NCI-H2227 treated with DMSO at 0.1 percent for 48 hours (cell line): ENCODE measurements at places on chromosomes 4 and X.
A peak's percentile ranks its signal among the peaks of the same experiment; 100 is the strongest.

GRCh38 chr4:5824635-5825034, 68.3 kb downstream of the CRMP1 start:
- DNase-seq, result peak; percentile 5

- DNase-seq, result no peak
These were observed 393.4 kb downstream of the PABPC4L start for GRCh38 chr4:133808151-133808550.

DNA sequence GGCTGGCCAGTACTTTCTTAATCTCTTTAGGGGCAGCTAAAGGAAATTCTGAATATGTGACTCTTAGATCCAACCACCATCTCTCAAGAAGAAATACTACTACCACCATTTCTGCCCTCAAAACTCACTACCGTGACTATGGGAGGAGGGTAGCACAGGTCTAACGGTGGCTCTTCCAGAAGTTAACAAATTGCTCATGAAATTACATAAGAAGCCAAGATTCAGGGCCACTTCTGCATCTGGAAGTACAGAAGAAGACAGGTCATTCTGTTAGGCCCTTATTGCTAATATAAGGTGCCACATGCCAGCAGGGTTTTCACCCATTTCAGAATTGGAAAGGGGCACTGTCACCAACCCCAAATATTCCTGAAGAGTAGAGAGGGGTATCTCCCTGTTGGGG, 19.6 kb upstream of the NKRF start:
- no peak for DNase-seq

- no peak for DNase-seq
These were observed 827 bp downstream of the PORCN start for GRCh38 chrX:48509619-48510018.

DNA sequence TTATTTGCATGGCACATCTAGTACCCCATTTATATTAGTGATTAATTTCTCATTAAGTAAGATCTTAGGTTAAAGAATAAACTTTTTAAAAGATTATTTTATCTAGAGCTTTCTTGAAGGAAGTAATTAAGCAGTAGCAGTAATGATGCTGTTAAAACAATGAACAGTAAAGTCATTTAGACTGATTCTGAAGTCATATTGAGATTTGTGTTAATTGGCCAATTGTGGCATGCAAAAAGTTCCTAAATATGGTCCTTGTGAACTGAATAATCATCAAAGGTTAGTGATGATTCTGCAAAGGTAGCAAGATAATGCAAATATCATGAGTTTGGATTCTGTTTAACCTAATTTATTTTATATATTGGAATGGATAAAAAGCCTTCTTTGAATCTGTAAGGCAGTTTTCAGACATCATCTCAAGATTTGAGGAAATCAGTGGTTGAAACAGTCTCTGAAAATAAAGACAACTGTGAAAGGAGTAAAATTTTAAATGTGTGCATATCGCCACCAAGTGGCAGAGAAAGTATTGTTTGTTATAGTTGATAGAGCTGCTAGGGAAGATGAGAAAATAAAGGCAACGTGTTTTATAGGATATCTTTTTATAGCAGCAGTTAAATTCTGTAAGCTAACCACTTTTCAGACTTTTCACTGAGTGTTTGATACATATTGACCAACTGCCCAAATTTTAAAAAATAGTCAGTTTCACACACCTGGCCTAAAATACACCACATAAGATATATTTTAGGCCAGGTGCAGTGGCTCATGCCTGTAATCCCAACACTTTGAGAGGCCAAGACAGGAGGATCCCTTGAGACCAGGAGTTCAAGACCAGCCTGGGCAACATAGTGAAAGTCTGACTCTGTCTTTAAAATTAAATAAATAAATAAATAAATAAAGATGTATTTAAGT, 79.6 kb downstream of the CCKAR start:
- DNase-seq, result peak; percentile 39

DNA sequence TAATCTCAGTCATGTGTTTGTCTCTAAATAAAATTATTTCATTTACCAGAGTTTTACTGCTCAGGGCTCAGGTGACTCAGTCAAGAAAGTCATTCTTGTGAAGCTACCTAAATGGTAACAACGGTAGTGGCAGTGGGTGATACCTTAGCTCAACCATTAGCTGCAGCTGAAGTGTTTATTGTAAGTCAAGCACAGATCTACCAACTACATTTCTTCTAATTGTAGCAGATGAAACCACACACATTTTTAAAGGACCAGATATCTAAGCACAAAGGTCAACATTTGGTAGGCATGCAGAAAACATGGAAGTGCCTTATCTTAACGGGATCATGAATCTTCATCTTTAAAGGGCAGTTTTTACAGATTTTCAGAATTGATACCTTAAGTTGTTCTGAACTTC, 79.1 kb downstream of the FAT4 start:
- no peak for DNase-seq

DNA sequence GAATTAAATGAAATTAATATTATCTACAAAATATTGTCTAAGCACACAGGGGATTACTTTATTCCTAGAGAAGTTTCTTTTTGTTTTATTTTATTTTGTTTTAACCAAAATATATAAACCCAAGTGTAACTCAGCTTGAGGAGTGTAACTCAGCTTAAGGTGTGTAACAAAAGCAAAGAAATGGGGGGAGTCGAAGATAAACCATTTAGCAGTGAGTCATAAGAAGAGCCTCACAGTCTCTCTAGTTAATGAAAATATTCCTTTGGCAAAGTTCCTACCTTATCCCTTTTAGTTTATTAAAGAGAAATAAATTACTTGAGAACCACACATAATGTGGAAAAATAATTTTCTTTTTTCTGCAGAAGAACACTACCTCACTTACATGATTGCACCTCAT, 261.8 kb downstream of the KCTD8 start:
- DNase-seq, result no peak

GRCh38 chr4:38757945-38758600, 24.7 kb downstream of the TLR10 start:
- no peak for DNase-seq

DNA sequence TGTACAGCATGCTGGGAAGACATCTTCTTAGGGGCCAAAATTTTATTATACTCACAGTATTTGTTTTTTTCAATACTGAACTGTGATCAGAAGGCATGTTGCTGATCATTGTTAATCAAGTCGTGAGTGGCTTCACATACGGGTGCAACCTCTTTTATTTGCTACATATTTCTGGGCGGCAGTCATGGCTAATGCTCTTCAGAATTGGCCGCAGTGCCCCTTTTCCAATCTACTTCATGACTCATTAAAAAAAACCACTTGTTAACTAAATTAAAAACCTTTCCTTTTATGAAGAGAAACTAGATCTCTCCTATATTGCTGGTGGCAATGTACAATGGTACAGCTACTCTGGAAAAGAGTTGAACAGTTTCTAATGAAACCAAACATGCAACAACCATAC, 101.5 kb upstream of the C1GALT1C1 start:
- DNase-seq, result no peak

DNA sequence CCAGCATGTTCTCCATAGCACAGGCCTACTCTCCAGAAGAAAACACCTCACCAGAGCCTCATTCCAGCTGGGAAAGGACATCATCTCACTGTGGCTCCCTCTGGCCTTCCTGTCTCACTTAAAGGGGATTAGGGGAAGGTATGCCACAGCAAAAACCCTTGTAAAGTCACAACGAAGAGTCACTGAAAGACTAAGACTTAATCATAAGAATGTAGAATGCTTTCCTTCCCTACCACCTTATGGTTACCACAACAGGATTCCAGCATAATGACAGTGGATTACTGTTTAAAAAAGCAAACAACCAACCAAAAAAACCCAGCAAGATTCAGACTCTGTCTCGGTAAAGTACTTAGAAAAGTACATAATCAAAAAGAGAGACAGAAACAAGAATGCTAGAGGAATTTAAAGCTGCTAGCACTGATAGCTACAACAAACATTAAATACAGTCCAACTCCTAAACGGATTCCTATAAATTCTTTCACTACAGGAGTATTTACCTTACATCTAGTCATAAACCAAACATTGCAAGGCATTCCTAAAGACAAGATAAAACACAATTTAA, 75.1 kb downstream of the BANK1 start:
- DNase-seq, result no peak

- no peak for DNase-seq
These were observed 328.5 kb downstream of the EVC2 start for GRCh38 chr4:5379895-5380294.

- no peak for DNase-seq
These were observed 51.5 kb downstream of the STARD8 start for GRCh38 chrX:68698942-68699341.

DNA sequence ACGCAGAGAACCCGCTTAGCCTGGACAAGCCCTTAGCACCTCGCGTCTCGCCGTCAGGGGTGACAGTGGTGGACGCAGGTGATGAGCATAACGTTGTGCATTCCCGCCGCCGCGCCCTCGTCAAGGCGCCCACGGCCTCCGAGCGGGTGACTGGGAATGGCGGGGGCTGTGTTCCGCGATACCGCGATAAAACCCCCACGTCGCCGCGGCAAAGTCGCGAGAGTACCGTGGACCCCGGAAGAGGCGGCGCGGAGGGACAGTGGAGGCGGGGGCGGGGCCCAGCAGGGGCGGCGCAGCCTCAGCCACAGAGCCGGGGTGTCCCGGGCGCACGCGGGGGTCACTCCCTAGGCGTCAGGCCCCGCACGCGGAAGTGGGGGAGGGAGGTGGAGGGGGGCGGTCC, 53.8 kb downstream of the ZFYVE28 start:
- no peak for DNase-seq

GRCh38 chrX:23185951-23186350, 148.7 kb upstream of the PTCHD1 start:
- no peak for DNase-seq

GRCh38 chr4:146564492-146564891, 42.8 kb upstream of the SLC10A7 start:
- DNase-seq, result no peak

- DNase-seq, result peak; percentile 19
These were observed 94.8 kb upstream of the PSAPL1 start for GRCh38 chr4:7529368-7530080.

GRCh38 chr4:43394976-43395375, 502.5 kb downstream of the GRXCR1 start:
- no peak for DNase-seq

GRCh38 chr4:7503559-7504249, 69.0 kb upstream of the PSAPL1 start:
- DNase-seq, result no peak

- no peak for DNase-seq
These were observed 98.9 kb downstream of the SPRY1 start for GRCh38 chr4:123495530-123495929.

DNA sequence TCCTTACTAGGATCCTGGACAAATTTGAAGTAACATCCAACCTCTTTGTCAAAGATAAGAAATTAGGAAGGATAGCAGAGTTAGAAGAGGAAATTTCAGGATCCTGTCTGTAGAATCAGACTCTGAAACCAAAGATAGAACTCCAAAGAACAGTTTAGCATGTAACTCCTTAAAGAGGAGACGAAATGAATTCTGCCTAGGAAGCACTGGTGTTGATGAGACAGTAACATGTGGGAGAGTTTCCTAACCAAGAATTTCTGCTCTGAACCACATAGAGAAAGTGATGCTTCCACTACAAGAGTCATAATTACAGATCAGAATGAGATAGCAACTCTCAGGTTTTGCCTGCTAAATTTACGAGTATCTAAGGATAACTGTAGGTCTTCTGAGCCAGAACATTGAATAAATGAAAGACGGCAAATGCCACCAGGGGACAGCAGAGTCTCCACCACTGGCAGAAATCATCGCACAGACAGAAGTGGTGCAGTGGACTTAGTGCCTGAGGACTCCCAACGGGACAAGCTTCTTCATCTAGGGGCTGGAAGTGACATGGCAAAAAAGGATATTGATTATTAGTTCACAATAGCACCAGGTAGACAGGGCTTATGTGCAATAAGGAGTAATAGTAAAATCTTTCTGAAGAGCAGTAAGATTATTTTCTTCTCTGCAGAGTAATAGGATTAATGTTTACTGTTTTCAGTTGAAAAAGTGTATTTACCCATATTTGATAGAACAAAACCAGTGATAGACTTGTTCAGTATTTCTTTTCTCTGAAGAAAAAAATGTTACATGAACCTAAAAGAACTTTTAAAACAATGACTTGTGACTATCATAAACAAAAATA, 6.7 kb upstream of the PPID start:
- peak; percentile 43 for DNase-seq

DNA sequence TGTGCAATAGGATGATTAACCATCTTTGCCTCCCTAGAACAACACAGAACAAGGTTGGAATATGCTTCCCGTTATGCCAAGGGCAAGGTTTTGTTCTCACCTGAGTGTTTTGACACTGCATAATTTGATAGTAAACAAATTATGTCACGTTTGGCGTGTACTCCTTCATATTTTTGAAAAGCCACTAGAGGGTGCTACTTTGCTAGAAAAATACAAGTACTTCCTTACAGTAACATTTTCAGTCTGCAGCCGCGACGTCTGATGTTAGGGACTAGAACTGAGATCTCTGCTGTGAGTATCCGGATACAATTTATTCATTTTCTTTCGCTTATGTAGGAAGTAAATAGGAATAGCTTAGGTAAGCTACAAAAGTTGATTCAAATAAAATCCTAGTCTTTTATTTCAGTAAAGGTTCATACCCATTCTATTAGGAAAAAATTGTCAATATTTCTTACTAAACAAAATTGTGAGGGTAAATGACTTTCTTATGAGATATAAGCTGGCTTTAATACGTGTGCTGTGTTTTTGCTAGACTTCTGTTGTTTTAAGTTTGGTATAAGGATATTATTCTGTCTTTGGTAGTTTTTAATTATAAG, 181.1 kb upstream of the WDFY3 start:
- DNase-seq, result peak; percentile 54

GRCh38 chrX:20063153-20063552, 53.6 kb downstream of the MAP7D2 start:
- no peak for DNase-seq

- no peak for DNase-seq
These were observed 1.7 kb downstream of the PDGFRA start for GRCh38 chr4:54230484-54231418.

DNA sequence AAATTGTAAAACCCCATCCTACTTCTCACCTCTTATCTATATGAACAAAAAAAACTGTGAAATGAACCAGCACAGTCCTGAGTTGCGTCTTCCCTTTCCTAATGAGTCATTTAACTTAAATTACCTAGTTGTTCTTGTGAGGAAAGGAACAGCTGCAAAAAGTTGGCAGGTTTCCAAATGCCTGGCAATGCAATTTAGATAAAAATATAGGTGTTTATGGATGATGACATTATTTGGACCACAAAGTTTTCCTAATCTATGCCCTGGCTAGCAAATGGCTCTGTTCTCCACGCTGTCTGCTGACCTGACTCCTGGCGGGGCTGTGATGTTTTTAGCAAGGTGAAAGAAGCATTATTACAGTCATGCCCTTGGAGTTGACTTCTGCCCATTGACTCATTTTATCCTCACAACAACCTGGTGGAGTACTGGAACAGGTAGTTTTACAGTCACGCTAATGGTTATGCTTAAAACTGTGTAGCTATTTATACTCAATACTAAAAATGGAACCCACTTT, 29.8 kb upstream of the RELL1 start:
- no peak for DNase-seq

GRCh38 chr4:108540536-108540935, 79.8 kb upstream of the RPL34 start:
- DNase-seq, result no peak

DNA sequence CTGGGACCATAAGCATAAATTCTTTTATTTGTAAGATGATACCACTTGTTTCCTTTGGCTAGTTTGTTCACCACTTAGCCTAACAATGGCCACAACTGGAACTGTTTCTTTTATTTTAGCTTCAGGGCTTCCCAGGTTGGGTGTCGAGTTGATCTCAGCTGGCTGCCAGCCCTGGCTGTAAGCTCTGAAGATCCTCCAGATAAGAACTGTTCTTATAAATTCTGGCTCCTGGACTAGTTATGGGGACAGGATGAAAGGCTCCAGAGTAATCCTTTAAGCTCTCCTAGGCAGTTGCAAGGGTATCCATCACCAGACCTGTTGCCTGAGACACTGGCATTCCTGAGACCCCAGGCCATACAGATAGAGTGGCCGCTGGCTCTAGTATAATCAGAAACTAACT, 129.4 kb upstream of the ACSL4 start:
- no peak for DNase-seq
